ENCODE measurements at places on chromosomes 7 and 10.
A peak's percentile ranks its signal among the peaks of the same experiment; 100 is the strongest.

DNA sequence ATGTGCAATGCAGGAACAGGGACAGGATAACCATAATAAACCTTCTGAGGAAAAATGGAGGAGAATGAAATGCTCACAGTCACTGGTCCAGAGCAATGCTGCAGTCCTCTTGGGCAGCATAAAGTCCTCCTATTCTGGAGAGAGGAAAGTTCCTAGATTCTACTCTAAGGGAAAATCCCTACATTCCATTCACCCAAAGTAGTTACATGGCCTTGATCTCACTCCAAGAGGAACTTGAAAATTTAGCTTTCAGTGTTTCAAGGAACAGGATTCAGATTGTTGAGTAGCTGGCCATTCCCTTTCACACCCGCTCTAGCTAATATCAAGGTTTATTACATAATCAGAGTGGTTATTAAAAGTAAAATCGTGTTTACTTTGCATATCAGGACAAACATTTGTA is 168.3 kb downstream of the CHRM2 start:
- DNase-seq = no peak

- DNase-seq = no peak
These were observed 61.9 kb upstream of the MNX1 start for GRCh38 chr7:157072361-157072760.

DNA sequence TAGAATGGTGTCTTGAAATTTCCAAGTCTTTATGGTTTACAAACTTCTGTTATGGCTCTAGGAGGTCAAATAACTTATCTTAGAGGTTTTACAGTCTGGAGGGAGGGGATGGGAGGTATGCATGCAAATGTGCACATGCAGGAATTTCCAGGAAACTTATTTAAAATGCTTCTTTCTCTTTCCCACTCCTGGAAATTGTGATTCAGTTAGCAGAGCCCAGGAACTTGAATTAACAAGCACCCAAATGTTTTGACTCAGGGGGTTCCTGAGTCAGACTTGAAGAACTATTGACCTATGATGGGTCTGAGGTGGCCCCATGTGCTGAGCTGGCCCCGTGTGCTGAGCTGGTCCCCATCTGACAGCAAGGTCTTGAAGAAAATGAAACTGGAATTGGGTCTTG is 669.4 kb downstream of the INHBA start:
- DNase-seq = no peak

GRCh38 chr10:132536241-132536876 is 1.2 kb upstream of the INPP5A start:
- DNase-seq = no peak

DNA sequence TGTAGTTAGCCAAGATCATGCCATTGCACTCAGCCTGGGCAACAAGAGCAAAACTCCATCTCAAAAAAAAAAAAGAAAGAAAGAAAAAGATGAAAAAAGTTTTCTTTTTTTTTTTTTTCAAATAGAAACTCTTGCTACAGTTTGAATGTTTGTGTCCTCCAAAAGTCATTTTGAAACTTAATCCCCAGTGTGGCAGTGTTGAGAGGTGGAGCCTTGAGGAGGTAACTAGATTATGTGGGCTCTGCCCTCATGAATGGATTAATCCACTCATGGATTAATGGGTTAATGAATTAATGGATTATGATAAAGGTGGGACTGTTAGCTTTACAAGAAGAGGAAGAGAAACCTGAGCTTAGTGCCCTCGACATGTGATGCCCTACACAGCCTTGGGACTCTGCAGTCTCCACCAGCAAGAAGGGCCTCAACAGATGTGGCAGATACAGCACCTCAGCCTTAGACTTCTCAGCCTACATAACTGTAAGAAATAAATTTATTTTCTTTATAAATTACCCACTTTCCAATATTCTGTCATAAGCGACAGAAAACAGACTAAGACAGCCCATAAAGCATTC is 25.1 kb downstream of the CPEB3 start:
- no peak for DNase-seq

DNA sequence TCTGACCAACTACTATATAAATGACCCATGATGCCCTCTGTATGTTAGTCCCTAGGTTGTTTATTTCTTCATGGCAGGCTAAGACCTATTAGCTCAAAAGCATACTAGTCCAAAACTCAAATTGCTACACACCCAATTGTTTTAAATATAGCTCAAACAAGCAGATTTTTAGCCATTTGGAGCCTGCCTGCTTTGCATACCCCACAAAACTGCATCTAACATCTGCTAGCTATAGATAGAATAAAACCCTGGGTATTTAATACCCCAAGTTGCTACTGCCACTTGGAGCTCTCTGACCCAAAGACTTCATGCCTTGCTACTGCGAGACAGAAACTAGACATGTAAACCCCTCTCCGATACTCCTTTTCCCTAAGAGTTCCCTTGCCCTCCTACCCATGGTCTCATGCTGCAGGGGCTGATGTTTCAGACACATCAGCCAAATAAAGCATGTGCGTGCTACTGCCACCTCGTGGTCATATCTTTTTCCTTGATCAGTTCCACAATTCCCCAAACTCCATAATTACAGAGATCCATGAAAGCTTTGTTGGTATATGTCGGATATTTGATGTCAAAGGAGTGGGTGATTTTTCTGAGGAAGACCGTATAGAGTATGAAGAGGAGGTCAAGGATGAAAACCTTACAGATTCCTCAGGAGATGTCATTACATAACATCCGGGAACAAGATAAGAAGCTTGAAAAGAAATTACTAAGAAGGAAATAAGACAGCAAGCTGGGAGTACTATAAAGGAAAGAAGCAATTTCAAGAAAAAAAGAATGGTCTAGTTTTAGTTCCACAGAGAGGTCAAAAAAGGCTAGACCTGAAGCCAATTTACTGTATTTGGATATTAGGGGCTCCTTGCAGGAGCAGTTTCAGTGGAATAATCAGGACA is 386.6 kb downstream of the SH2D4B start:
- peak; percentile 5 for DNase-seq

DNA sequence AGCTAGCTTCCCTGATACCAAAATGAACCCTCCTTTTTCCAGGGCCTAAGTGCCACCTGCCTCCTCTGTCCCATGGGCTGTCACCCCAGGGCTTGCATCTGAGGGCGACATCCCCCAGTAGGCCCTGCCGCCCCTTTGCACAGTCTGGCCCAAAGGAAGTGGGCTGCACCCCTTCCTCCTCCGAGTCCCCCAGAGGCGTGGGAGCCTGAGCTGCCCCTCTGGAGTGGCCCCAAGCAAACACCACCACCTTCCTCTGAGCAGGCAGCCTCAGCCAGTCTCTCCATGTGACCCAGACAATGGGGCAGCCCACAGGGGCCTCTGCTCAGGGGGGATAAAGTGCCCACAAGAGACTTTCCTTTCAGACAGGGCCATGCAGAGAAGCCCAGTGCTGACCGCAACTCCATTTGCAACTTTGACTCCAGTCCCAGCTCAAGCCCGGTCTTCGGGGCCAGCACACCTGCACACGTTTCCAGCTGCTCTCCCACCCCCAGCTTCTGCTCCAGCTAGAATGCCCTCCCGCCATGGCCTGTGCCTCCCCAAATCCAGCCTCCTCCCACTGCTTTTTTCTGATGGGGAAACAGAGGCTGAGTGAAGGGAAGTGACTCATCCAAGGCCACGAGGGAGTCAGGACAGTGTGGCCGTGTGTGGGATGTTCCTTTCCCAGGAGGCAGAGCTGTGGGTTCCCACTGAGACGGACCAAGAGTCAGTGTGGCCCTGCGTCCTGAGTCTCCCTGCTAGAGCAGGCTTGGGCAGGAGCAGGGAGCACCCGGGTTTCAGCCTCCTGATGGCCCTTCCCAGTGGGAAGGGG is 111.9 kb downstream of the ZMIZ1 start:
- DNase-seq = no peak

DNA sequence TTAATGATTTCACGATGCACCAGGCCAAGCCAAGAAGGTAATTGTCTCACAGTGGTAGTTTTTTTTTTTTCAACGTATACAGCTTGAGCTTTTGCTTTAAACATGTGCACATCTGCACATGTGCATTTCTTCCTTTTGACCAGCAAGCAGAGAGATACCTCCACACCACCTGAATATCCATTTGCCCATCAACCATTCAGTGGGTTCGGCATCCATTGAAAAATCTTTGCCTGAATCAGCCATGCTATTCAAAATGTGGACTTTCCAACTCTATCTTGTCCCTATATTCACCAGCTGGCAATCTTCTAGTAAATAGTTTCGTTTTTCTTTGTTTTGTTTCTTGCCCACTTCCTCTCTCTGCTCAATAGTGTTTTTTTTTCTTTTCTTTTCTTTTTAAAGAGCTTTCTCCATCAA is 7.7 kb upstream of the TRA2A start:
- no peak for DNase-seq

DNA sequence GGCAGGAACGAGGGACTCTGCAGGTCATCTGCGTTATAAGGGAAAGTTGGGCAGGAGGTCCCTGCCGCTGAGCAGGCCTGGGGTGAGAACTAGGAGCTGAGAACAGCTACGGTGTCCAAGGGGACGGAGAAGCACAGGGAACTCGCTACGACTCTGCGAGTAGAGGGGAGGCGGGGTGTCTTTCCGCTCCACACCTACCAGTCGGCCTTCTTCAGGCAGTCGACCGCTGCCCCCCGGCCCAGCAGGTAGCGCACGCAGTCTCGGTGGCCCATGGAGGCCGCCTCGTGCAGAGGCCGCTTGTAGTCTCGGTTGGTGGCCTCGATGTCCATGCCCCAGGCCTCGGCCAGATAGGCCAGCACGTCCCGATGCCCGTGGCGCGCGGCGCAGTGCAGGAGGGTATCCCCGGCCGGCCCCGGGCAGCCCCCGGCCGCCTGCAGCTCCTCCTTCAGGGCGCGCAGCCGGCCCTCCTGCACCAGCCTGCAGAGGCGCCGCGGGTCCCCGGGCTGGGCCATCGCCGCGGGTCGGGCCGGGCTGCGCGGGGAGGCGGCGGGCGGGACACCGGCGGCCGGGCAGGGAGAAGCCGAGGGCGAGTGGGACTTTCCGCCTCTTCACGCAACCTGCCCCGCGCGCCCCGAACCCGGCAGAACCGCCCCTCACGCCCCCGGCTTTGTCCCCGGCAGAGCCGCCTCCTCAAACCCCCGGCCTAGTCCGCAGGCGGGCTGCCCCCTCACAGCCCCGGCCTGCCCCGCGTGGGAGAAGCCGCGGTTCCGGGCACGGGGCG is 660 bp downstream of the ANKRD16 start:
- DNase-seq = peak; percentile 15

GRCh38 chr7:141915565-141915964 is 634 bp upstream of the OR9A4 start:
- DNase-seq = no peak

DNA sequence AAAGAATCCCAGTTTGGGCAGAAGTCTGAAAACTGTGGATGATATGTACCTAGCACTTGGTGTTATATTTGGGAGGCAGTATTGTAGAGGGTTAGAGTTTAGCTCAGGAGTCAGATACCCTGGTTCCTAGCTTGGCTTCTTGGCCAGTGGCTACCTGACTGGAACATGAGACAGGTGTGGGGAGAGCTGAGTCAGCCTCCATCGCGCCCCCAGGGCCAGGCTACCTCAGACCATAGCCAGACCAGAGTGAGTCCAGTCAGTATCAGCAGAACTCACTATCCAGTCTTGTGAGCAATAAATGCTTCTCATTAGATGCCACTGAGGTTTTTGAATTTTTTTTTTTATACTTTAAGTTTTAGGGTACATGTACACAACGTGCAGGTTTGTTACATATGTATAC is 26.0 kb downstream of the CYP3A5 start:
- DNase-seq = no peak

Data from activated CD4-positive, alpha-beta T cell treated with anti-CD3 and anti-CD28 coated beads, Interleukin-2, amount 50 U/mL, for 1 hour (primary cell).